ENCODE measurements at places on chromosomes 5 and 9.
A peak's percentile ranks its signal among the peaks of the same experiment; 100 is the strongest.

DNA sequence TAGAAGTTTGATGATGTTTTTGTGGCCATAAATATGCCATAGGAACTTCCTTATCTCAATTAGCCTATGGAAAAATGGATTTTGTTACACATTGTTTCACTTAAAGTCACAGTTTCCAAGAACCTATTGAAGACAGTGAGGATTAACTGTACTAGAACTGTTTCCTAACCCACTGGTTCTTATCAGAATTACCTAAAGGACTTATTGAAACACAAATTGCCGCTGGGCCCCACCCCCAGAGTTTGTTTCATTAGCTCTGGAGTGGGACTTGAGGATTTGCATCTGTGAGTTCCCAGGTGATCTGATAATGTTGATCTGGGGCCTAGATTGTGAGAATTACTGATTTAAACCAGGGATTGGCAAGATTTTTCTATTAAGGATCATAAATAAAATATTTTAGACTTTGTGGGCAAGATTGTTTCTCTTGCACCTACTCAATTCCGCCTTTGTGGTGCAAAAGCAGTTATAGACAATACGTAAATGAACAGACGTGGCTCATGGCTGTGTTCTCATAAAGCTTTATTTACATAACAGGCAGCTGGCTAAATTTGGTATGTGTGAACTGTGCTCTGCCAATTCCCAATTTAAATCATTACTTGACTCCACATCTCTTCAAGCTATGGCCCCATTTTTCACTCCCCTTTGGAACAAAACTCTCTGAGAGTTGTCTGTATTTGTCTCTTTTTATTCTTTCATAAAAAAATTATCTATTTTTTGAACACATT is 9.3 kb downstream of the JAK2 start:
- DNase-seq: no peak

- no peak for DNase-seq
Observed at GRCh38 chr9:127053960-127054359, 68.5 kb downstream of the ANGPTL2 start.

- no peak for DNase-seq
Observed at GRCh38 chr9:105484226-105484625, 36.4 kb downstream of the FSD1L start.

DNA sequence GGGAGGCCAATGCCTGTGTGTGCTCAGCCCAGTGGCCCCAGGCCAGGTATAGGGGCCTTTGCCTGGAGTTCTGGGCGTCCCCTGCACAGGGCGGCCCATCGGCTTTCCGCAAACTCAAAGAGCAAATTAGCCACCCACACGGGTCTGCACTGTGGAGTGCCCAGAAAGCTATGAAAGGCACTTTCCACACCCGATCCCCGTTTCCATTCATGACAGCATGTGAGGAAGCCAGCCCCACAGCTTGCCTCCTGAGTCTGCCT is 5.2 kb downstream of the DBH start:
- DNase-seq: no peak

DNA sequence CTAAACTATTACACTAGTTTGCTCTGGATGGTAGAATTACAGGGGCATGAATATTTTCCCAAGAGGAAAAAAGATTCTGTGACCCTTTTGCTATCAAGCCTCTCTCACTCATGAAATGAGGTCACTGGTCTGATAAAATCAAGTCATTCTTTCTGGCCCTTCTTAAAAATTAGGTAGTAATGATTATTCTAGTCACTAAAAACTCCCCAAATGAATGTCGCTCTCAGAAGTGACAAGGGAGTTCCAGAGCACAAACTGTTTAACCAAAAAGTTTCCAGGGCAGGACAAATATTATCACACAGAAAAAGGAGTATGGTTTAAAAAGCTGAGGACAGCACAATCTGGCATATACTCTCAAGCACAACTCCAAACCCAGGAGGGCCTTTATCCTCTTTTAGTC is 12.5 kb downstream of the ERMP1 start:
- DNase-seq: no peak

DNA sequence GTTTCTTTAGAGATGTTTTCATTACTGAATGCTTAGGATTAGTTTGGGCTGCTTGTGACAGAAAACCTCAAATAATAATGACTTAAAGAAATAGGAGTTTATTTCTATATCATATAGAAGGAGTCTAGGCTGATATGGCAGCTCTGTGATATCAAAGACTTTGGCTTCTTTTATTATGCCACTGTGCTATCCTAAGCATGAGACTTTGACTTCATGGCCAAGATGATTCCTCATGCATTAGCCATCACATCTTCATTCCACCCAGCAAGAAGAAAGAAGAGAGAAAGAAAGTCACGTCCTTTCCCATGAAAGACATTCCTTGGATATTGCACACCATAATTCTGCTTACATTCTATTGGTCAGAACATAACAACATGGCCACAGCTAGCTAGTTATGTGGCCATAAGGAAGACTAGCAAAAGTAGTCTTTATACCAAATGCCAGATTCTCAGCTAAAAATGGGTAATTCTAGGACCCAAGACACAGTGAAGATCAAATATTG is 76.2 kb downstream of the DAPK1 start:
- DNase-seq: no peak

DNA sequence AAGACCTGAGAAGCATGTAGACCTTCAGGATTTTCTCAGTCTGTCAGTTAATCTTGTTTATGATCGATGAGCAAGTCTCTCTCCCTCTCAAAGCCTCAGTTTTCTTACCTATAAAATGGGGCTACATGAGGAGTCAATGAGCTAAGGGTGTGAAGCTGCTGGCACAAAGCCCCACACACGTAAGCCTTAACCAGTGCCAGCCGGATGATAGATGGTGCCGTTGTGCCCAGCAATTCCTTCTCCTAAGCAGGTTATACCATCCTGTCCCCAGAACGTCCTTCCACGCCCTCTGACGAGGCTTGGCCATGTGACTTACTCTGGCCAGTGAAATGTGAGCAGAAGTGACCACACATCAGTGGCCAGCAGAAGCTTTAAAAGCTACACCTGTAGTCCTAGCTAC is 179.0 kb downstream of the C9orf50 start:
- DNase-seq: no peak

DNA sequence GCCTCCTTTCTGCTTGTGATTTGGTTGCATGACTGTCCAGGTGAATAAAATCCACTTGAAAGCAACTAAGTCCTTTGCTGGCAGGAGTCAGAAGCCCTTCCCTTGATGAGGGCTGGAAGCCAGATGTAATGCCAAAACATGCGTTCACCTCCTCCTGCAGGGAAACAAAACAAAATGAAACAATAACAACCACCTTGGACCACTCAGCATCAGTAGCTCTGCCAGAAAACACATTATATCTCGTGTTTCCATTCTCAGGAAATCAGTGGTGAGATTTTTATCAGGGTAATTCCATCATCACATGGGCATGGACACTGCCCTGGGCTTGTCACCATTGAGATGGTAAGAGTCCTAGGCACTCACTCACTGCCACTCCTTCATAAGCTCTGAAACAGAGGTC is 350.3 kb upstream of the ACTBL2 start:
- DNase-seq: no peak

DNA sequence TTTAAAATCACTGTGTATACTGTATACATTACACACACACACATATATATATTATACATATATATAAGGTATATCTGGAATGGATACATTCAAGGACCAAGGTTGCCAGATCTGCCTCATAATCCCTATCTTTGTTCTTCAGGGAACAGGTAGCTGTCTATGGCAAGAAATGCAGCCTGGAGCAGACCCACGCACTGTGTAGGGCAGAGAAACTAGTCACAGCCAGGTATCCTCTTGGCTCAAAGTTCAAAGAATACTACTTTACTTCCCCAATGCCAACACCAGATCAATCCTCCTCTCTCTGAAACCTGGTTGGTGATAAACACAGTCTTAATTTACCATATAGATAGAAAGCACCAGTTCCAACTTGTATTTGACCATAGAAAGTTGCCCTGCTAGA is 313.6 kb downstream of the PRELID2 start:
- no peak for DNase-seq

DNA sequence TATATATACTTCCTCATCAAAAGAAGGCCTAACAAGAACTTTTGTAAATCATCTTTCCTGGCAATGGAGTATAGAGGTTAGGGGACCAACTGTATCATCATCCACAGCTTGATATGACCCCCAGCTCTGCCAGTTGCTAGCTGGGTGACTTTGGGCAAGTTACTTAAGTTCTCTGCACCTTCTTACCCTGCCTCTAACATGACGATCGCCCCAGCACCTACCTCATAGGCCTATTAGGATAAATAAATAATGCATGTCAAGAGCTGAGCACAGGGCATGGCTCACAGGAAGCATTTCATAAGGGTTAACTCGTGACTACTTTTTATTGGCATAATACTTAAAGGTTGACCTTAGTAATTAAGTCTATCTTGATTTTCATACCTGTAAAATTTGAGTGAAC is 29.4 kb upstream of the FGF1 start:
- no peak for DNase-seq

- no peak for DNase-seq
Observed at GRCh38 chr9:85594316-85594715, 147.4 kb downstream of the AGTPBP1 start.

GRCh38 chr5:38830521-38831051 is 15.2 kb upstream of the OSMR start:
- DNase-seq: no peak

DNA sequence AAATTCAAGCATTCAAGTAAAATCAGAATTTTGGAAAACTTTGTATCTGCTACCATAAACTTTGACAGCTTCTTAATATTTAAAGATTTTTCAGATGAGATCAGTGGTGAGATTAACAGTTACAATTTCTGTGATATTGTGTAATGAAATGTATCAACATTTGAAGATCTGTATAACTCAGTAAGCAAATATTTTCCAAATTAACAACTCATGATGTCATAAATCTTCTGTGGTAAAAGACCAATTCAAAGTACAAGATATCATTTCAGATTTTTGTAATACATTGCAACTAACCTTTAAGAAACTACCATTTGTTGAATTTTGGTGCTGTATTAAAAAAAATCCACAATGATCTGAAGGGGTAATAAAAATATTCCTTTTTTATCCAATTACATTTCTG is 352.2 kb downstream of the KIAA0825 start:
- no peak for DNase-seq

- peak; percentile 43 for DNase-seq
Observed at GRCh38 chr9:87662808-87663528, 63.0 kb upstream of the CTSL start.

DNA sequence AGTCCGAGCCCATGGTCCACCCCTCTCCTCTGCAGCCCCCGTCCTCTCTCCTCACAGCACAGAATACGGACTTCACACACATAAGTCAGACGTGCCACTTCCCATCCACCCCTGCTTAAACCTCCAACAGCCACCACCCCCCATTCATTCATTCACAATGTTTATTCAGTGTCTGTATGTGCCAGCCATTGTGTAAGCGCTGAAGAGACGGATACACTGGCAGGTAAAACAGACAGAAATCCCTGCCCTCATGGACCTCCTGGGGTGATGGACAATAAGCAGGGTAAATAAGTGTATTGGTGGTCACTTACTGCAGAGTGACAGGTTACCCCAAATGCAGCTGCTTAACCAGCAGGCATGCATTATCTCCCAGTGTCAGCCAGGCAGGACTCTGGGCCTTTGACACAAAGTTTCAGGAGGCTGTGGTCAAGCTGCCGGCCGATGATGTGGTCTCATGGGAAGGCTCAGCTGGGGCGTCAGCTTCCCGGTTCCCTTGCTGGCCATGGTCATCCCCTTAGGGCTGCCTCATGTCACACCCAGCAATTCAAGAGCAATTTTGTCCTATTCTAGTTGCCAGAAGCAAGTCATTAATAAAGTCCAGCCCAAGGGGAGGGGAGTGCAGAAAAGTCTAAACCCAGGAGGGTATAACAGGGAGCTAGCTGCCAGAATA is 1.8 kb upstream of the PAXX start:
- DNase-seq: no peak

GRCh38 chr5:8840237-8840636 is 705.6 kb downstream of the SEMA5A start:
- no peak for DNase-seq

GRCh38 chr5:92945605-92946097 is 635.4 kb downstream of the NR2F1-AS1 start:
- DNase-seq: no peak

DNA sequence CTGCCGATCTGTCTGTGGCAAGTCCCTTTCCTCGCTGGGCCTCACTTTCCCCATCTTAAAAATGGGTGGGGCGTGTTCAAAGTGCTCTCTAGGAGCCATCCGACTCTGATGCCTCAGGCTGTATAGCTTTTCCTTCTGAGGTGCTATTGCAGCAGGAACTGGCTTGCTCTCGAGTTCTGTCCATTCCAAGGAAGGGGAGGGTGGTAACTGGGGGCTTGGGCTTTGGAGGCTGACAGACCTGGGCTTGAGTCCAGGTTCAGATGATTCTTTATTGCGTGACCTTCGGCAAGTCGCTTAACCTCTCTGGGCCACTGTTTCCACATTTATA is 139.5 kb downstream of the RGS3 start:
- no peak for DNase-seq

DNA sequence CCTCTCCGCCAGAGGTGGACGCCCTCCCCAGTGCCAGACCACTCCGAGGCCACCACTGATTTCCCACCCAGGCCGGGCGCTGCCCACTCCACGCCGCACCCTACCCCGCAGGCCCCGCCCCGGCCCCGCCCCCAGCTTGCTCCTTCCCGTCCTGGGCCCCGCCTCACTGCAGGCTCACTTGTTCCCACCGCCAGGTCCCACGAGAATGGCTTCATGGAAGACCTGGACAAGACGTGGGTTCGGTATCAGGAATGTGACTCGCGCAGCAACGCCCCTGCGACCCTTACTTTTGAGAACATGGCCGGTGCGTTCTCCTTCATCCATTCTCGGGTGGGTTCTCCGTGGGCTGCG is 6.5 kb downstream of the LRRC26 start:
- no peak for DNase-seq

GRCh38 chr9:91374939-91375338 is 13.2 kb upstream of the AUH start:
- DNase-seq: no peak

DNA sequence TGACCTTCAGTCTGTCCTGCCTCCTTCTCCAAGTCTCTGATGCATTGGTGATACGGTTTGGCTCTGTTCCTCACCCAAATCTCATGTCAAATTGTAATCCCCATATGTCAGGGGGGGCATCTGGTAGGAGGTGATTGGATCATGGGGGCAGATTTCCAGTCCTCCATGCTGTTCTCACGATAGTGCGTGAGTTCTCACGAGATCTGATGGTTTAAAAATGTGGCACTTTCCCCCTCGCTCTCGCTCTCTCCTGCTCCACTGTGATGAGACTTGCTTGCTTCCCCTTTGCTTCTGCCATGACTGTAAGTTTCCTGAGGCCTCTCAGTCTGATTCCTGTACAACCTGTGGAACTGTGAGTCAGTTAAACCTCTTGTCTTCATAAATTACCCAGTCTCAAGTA is 14.7 kb upstream of the ANKRD34B start:
- DNase-seq: no peak

GRCh38 chr5:6220346-6221088 is 157.8 kb downstream of the MED10 start:
- DNase-seq: no peak

GRCh38 chr5:139272471-139273321 is 20.8 kb upstream of the MATR3 start:
- peak; percentile 41 for DNase-seq

- DNase-seq: no peak
Observed at GRCh38 chr5:32753051-32753450, 41.9 kb downstream of the NPR3 start.
